ENCODE measurements at places on chromosomes 16 and 17.

DNA sequence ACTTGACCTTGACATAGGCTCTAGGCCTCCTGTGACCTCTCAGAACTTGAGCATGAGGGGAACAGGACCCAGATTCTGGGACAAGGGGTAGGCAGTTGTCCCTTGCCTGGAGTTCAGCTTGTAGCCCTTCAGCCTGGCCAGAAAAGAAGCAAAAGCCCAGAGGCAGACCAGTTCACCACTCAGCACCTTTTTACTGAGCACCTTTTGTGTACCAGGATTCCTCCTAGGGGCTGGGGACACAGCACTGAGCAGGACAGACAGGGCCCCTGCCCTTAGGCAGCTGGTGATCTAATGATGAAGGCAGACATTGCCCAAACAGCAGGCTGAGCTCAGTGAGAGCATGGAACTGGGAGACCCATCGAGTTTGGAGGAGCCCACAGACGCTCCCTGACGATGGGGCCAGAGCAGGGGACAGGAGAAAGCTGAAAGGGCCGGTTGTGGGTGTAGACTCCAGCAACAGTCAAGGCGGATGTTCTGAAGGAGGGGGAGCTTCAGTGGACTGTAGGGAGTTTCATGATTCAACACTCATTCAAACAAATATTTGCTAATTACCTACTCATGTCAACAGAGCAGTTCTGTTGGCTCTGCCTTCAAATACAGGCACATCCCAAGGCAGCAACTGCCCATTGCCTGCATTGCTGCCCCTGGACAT, 32.0 kb downstream of the SBK1 start:
- no peak for DNase-seq

DNA sequence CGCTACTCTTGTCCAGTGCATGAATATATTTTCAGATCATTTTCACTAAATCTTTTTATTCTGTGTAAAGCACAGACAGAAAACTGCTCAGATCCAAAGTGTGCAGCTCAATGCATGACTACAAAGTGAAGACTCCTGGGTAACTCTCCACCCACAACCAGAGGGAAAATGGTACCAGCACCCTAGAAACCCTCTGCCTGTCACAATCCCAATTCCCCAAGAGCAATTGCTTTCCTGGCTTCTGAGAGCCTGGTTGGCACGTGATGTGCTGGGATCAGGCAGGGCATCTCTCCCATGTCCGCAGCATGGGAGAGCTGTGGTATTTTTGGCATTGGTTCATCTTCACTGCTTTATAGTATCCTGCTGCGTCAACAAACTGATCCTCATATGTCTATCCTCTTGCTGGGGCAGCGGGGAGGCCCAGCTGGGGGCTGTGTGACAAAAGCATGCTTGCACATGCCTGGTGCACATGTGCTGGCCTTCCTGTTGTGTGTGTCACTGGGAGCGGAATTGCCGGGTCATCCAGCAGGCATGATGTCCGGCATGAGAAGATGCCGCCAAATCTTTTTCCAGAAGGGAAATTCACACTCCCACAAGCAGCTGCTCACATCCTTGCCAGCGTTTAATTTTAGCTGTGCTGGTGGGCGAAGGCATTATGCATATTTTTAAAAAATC, 278.9 kb upstream of the FOXF1 start:
- no peak for DNase-seq

GRCh38 chr17:80984749-80985148, 6.9 kb upstream of the CHMP6 start:
- no peak for DNase-seq

GRCh38 chr17:1742371-1743087, at the start of gene SERPINF2:
SERPINF2 (plus strand) TSS chr17:1742871; CDS start chr17:1744996, 2,125 bp downstream.
- no peak for DNase-seq

DNA sequence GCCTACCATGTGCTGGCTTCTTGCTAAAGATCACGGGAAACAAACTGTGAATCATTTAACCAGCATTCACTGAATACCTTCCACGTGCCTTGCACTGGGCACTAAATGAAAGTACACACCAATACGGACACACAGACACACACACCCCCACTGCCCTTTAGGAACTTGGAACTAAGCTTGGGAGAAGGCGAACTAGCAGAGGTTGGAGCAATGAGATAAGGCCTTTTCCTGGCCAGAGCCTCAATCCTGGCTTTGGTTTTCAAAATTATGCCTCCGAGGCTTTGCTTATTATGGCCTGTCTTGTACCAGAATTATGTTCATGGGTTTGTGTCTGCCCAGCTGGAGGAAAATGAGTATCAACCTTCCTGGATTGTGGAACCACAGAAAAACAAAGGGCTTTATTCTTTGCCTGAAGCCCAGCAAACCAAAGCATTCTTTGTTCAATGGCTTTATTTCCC, 32.3 kb downstream of the CPPED1 start:
- DNase-seq, result no peak

All from NCI-H2081 treated with DMSO at 0.1 percent for 48 hours (cell line).